ENCODE measurements at places on chromosomes 11 and 22. TPM values are rescaled to one million over a fixed set of nuclear protein-coding genes. Genes with fewer than 3 reads are reported as not detected.

NAT10 gene
- total RNA-seq, result 17.7 TPM

GRCh38 chr11:58525037-58525614, 17.2 kb upstream of the OR5B21 start:
- no peaks in the 10 kb centered on the region for H3K4me1 ChIP-seq
- no peak overlapping the region for H3K4me3 ChIP-seq
- DNase-seq, result no peak
- no peaks in the 10 kb centered on the region for H3K36me3 ChIP-seq
- no peak overlapping the region for H3K27ac ChIP-seq

SAA2 gene
- total RNA-seq, result 19,755 TPM

DNA sequence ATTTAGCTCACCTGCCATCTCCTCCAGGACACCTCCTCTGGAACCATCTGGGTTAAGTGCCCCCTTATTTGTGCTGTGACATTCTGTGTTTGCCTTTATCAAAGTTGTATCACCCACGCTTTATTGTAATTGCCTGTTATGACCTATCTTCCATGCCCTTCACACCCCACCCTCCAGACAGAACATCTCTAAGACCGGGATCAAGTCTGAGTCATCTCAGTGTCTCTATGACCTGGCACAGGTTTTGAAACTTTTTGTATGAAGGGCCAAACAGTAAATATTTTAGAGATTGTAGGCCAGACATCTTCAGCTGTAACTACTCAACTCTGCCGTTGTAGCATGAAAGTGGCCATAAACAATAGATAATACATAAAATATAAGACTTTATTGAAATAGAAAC, 161.8 kb downstream of the SPON1 start:
- H3K36me3 ChIP-seq, result no peaks in the 10 kb centered on the region
- H3K27ac ChIP-seq, result no peak overlapping the region
- no peaks in the 10 kb centered on the region for H3K27me3 ChIP-seq
- no peak for DNase-seq
- H3K4me1 ChIP-seq, result no peaks in the 10 kb centered on the region

DNA sequence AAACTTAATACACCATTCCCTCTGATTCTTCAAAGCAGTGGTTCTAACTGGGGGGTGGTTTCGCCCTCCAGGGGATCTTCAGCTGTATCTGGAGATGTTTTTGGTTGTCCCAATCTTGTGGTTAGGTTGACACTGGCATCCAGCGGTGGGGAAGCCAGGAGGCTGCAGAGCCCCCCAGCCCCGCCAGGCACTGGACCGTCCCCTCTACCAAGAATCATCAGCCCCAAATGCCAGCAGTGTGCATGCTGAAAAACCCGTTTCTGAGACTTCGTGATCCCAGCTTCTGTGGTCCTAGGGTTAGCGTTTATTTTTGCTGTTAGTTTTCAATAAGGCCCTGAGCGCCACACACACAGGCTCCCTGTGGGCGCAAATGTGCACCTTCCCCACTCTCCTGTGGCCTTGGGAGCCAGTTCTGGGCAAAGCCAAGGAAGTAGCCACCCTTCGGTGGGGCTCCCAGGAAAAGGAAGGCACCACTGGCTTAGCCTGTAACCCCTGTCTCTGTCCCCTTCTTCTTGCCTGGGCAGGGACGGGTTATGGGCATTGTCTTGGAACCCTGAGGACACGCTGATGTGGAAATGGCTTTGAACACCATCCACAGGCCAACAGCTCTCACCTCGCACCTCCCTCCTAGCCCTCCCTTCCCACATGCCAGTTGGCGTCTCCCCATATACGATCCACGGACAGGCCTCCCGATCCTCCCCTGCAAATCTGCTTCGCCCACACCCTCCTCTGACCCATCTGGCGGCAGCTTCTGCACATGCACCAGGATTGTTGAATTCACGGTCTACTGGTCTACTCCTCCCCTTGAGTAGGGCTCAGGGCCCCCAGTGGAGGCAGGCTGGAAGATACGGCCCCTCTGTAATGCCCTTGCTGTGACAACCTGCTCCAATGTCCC, 71.4 kb upstream of the CCND1 start:
- no peaks in the 10 kb centered on the region for H3K36me3 ChIP-seq
- H3K27me3 ChIP-seq, result no peaks in the 10 kb centered on the region
- H3K4me1 ChIP-seq, result no peaks in the 10 kb centered on the region
- H3K4me3 ChIP-seq, result no peak overlapping the region

GRCh38 chr11:12213883-12214282, 103.5 kb downstream of the MICAL2 start:
- H3K4me1 ChIP-seq, result no peaks in the 10 kb centered on the region
- H3K27me3 ChIP-seq, result no peaks in the 10 kb centered on the region
- H3K27ac ChIP-seq, result no peak overlapping the region

SPDYC gene
- total RNA-seq, result 0.49 TPM

MRGPRX2 gene
- not detected for total RNA-seq

GRCh38 chr11:20048246-20048645, 112.0 kb downstream of the DBX1 start:
- no peak for DNase-seq
- no peak overlapping the region for H3K4me3 ChIP-seq
- no peaks in the 10 kb centered on the region for H3K4me1 ChIP-seq
- H3K36me3 ChIP-seq, result peaks cover 38% of the 10 kb centered on the region

- no peak overlapping the region for H3K4me3 ChIP-seq
- no peak overlapping the region for H3K27ac ChIP-seq
- no peaks in the 10 kb centered on the region for H3K36me3 ChIP-seq
- no peaks in the 10 kb centered on the region for H3K27me3 ChIP-seq
These were observed 96.4 kb upstream of the B3GAT1 start for GRCh38 chr11:134508219-134508990.

DNA sequence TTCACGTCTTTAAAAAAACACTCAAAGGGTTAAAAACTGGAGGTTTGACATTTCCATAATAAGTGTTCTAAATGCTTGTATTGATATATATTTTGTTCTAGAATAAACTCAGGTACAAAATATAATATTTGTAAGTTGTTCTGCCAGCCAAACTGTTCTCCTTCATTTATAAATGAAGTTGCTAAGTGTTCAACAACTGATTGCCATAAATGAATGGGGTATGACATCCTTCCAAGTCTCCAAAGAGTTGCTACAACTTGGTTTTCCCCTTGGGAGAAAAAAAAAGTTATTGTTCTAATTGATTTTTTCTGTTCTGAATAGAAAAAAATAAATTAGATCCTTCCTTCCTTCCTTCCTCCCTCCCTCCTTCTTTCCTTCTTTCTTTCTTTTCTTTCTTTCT, 65.4 kb upstream of the BLID start:
- no peaks in the 10 kb centered on the region for H3K36me3 ChIP-seq
- H3K27me3 ChIP-seq, result no peaks in the 10 kb centered on the region
- no peak overlapping the region for H3K4me3 ChIP-seq
- DNase-seq, result no peak

TRIM51 gene
- not detected for total RNA-seq

GRCh38 chr11:74203966-74204365, 32.9 kb downstream of the PPME1 start:
- no peak overlapping the region for H3K27ac ChIP-seq
- no peak overlapping the region for H3K4me3 ChIP-seq
- no peaks in the 10 kb centered on the region for H3K36me3 ChIP-seq
- no peaks in the 10 kb centered on the region for H3K27me3 ChIP-seq

GRCh38 chr11:123351375-123351774, 78.7 kb upstream of the GRAMD1B start:
- no peak overlapping the region for H3K27ac ChIP-seq
- DNase-seq, result no peak
- H3K36me3 ChIP-seq, result no peaks in the 10 kb centered on the region
- H3K27me3 ChIP-seq, result no peaks in the 10 kb centered on the region

- H3K4me1 ChIP-seq, result no peaks in the 10 kb centered on the region
- no peaks in the 10 kb centered on the region for H3K27me3 ChIP-seq
- no peak overlapping the region for H3K4me3 ChIP-seq
- no peak overlapping the region for H3K27ac ChIP-seq
- no peak for DNase-seq
- no peaks in the 10 kb centered on the region for H3K36me3 ChIP-seq
These were observed 45.5 kb upstream of the GLYATL1B start for GRCh38 chr11:59040607-59041006.

DNA sequence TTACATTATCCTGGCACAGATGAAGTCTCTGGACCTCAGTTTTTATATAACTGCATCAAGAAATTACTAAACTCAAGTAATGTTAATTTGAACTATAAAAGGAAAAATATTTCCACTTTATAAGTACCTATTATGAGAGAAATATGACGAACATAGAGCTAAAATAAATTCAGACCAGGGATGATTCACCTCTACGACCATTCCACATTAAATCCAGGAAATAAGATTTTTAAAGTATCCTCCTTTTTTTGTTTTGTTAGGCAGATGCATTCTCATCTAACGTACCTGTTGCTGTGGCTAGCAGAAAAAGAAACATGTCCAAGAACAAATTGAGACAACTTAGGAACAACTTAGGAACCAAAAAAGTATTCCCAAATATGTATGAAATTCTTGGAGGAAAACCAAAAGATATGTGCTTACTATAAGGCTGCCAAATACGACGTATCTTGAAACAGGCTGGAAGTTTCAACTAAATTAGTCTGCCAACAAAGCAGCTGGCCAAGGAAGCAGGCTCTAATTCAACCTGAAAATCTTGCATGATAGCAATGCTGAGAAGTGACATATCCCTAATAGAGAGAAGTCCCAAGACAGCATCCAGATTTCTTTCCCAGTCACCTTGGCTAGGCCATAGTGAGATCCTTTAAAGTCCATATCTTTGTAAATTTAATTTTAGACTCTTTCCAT, 15.7 kb downstream of the SPTY2D1 start:
- H3K4me1 ChIP-seq, result peaks cover 2% of the 10 kb centered on the region
- no peak for DNase-seq
- H3K27me3 ChIP-seq, result no peaks in the 10 kb centered on the region
- peaks cover 23% of the 10 kb centered on the region for H3K36me3 ChIP-seq

PLA2G3 gene
- not detected for total RNA-seq

OR2AG2 gene
- total RNA-seq, result not detected

ACTN3 gene
- total RNA-seq, result not detected

DNA sequence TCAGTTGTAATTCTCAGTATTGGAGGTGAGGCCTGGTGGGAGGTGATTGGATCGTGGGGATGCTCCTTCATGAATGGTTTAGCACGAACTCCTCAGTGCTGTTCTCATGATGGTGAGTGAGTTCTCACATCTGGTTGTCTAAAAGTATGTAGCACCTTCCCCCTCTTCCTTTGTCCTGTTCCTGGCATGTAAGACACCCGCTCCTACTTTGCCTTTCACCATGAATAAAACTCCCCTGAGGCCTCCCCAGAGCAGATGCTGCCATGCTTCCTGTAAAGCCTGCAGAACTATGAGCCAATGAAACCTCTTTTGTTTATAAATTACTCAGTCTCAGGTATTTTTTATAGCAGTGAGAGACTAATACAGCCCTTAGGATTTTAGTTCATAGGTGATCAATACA, 191.5 kb downstream of the MAML2 start:
- H3K36me3 ChIP-seq, result no peaks in the 10 kb centered on the region
- H3K4me1 ChIP-seq, result no peaks in the 10 kb centered on the region
- no peak for DNase-seq
- H3K4me3 ChIP-seq, result no peak overlapping the region

PKDREJ gene
- total RNA-seq, result not detected

- H3K4me3 ChIP-seq, result peak overlapping the region; percentile 97
- no peaks in the 10 kb centered on the region for H3K27me3 ChIP-seq
- H3K27ac ChIP-seq, result peak overlapping the region; percentile 60
- peak; percentile 56 for DNase-seq
These were observed 546 bp downstream of the DRAP1 start for GRCh38 chr11:65919573-65920371.

- no peak overlapping the region for H3K27ac ChIP-seq
- no peak for DNase-seq
- H3K4me1 ChIP-seq, result no peaks in the 10 kb centered on the region
These were observed 66.3 kb upstream of the CHRM4 start for GRCh38 chr11:46457659-46458424.

SCGB1D2 gene
- not detected for total RNA-seq

GRCh38 chr22:25492841-25493734, 71.4 kb upstream of the GRK3 start:
- H3K4me3 ChIP-seq, result no peak overlapping the region
- H3K36me3 ChIP-seq, result no peaks in the 10 kb centered on the region
- no peak overlapping the region for H3K27ac ChIP-seq
- no peaks in the 10 kb centered on the region for H3K4me1 ChIP-seq
- no peak for DNase-seq

GRCh38 chr11:120830085-120830620, 193.7 kb upstream of the TBCEL start:
- H3K4me3 ChIP-seq, result no peak overlapping the region
- DNase-seq, result no peak
- no peaks in the 10 kb centered on the region for H3K36me3 ChIP-seq
- H3K27ac ChIP-seq, result no peak overlapping the region
- no peaks in the 10 kb centered on the region for H3K4me1 ChIP-seq

GRCh38 chr11:44179173-44179572, 83.7 kb downstream of the EXT2 start:
- H3K4me1 ChIP-seq, result no peaks in the 10 kb centered on the region
- no peaks in the 10 kb centered on the region for H3K27me3 ChIP-seq
- no peaks in the 10 kb centered on the region for H3K36me3 ChIP-seq
- H3K27ac ChIP-seq, result no peak overlapping the region
- H3K4me3 ChIP-seq, result no peak overlapping the region
- DNase-seq, result no peak

GRCh38 chr11:12455938-12456337, 78.6 kb downstream of the PARVA start:
- H3K27ac ChIP-seq, result no peak overlapping the region
- no peaks in the 10 kb centered on the region for H3K36me3 ChIP-seq
- DNase-seq, result no peak
- H3K4me1 ChIP-seq, result no peaks in the 10 kb centered on the region
- no peak overlapping the region for H3K4me3 ChIP-seq

TTC28 gene
- 9.4 TPM for total RNA-seq

RTN4R gene
- 11.7 TPM for total RNA-seq
